CD4-positive, alpha-beta T cell treated with Interleukin-21 for 1 hour (primary cell): ENCODE measurements at places on chromosomes 7 and 10.
A peak's percentile ranks its signal among the peaks of the same experiment; 100 is the strongest.

DNA sequence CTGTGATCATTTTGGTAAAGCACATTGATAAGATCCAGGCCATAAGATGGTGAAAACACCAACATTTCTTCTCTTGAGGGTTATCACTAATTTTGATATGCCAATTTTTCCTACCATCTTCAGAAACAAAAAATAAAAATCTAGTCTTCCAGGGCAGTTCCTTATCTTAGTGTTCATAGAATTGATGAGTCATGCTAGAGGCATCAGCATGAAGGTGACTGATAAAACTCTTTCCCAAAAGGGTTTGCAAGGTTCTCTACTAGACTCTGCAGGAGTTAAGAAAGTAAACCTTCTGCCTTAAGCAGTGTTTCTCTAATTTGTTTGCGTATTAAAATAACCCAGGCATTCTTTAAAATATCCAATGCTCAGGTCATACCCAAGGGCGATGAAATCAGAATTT lies 483.1 kb upstream of the CNTNAP2 start:
- DNase-seq = no peak

DNA sequence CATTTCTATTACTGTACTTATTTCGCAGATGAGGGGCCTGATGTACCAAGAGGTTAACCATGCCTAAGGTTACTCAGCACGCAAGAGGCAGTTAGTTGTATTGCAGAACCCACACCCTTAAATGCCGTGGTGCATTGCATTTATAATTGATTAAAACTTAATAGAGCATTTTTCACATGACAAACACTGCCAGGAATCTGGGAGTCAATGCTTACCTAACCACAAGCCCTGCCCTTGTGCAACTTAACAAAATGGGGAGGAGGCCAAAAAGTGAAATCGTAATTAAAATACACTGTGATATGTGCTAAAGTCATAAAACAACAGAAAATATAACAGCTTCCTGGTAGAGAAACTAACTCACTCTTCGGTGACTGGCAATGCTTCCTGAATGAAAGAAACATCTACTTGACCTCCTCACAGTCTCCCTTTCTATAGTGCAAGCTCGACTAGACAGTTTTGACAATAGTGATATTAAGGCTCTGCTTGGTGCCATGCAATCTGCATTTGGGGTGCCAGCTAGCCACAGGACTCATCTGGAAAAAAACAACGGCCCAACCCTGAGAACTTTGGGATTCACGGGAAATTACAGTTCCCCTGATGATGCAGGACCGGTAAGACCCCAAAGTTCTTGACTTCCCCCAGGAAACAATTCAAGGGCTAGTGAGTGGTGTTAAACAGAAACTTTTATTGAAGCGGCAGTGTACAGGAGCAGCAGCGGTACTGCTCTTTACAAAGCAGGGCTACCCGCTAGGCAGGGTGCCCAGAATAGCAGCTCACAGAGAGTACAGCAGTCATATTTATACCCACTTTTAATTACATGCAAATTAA lies 612.4 kb downstream of the TNS3 start:
- no peak for DNase-seq

DNA sequence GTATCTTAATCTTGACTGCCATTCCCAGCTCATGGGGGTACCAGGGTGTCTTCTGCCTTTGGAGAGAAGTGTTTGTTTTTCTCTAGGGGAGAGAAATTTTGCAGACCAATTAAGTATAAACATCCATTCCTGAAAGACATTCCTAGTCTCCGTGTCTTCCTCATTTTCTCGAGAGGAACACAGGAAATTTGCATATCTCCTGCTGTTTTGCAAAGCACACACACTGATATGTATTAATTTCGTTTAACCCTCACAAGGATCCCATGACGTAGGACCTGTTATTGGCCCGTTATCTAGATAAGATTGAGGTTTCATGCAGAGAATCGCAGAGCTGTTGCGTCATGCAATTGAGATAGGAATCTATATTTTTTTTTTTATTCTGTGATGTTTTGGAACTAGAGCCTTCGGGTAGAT lies 944 bp downstream of the RHBDD2 start:
- peak; percentile 75 for DNase-seq

DNA sequence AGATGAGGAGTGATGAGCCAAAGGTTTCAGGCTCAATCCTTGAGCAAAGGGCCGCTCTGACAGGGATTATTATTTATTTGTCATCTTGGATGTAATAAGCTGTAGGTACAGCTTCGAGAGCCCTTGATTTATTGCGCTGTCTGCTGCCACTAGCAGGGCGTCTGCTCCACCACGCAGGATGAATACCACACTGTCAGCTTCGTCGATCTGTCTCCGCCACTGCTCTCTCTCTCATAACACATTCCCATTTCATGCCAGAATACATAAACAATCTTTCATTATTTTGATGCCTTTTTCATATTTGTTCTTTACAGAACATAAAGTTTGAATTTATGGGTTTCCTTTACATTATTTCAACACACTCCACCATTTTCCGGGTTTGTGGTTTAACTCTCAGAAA lies 276.6 kb downstream of the LRMDA start:
- no peak for DNase-seq

- no peak for DNase-seq
Observed at GRCh38 chr7:149226840-149227494, 12.5 kb upstream of the ZNF212 start.
